ENCODE measurements at places on chromosomes 3 and 15.

DNA sequence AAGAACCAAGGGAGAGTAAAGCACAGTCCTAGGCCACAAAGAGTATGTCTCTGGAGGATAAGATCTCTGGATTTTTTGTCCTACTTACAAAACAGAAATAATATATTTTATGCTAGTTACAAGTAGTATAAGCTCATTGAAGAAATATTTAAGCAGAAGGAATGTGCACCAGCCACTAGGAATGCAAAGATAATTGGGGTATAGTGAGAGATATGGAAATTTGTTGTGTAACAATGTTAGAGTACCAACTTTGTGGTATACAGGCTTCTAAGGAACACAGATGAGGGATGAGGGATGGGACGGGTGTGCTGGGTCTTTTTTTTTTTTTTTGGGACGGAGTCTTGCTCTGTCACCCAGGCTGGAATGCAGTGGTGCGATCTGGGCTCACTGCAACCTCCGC is 26.5 kb downstream of the AKAP13 start:
- no peak for DNase-seq

GRCh38 chr15:31511707-31512310 is 185.2 kb downstream of the KLF13 start:
- DNase-seq, result no peak

DNA sequence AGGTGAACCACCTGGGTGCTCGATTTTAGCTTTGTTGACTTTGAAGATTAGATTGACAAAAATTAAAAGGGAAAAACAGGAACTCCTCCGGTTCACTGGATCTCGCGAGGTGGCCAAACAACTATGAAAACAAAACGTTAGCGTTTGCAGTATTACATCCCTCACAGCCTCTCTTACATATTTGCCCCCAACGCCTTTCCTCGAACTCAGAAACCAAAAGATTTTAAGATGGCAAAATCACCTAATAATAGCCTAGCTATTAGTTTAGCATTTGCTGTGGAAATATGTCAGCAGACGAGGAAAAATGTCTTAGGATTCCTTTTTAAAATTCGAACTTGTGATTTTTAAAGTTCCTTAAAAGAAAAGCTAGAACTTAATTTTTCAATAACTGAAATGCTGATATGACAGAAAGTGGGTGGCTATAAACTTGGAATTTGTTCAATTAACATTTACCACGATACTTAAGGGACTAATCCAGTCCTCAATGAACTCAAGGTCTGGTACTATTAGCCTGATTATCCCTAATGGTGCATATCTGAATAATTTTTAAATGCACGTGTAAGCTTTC is 491 bp upstream of the SENP7 start:
- DNase-seq, result no peak

DNA sequence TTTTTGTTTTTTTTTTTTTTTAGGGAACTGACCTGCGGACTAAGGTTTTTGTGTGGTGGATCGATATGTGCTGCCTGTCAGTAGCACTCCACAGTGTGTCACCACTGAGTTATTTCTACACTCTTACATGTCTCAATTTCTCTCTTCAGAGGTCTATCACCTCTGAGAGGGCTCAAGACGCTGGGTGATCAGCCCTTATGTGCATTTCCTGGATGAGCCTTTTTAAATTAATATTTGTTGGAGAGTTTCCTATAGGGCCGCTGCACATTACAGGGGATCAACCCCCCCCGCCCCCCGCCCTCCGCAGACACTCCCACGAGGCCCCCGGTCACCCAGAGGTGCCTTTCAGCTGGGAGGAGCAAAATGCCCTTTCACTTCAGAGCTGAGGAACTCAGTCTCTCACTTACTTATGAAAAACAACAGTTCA is 34.5 kb upstream of the AP4E1 start:
- no peak for DNase-seq

- no peak for DNase-seq
Observed at GRCh38 chr3:136992115-136992514, 34.3 kb downstream of the IL20RB start.

DNA sequence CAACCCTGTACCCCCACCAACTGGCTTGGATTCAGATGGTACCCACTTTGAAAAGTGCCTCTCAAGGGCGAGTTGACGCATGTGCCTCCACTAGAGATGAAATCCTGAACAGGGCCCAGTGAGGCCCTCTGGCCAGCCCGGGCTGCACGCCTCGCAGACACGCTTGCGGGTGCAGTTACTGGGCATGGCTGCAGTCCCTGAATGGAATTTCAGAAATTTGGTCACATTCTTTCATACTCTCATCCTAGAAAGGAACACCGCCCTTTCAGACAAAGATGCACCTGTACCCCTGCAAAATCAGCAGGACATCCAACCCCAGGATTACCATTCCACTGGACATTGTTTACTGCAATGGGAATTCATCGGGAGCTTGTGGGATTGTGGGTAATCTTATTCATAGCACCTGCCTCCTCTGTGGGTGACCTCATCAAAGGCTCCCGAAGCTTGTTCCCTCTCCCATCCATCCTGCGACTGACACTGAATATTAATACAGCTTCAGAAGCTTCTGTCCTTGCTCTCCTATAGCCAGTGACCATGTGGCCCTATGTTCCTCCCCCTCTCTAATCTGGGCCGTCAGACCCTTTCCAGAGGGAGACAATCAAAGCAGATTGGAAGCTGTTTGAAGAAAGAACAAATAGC is 42.5 kb upstream of the TPM1 start:
- DNase-seq, result no peak

GRCh38 chr3:106341087-106341486 is 472.3 kb upstream of the CBLB start:
- DNase-seq, result no peak

- no peak for DNase-seq
Observed at GRCh38 chr3:190012314-190012782, 108.3 kb downstream of the P3H2 start.

- DNase-seq, result no peak
Observed at GRCh38 chr3:39404943-39405686, 1.4 kb upstream of the RPSA start.

GRCh38 chr3:41162541-41162940 is 36.8 kb upstream of the CTNNB1 start:
- no peak for DNase-seq

DNA sequence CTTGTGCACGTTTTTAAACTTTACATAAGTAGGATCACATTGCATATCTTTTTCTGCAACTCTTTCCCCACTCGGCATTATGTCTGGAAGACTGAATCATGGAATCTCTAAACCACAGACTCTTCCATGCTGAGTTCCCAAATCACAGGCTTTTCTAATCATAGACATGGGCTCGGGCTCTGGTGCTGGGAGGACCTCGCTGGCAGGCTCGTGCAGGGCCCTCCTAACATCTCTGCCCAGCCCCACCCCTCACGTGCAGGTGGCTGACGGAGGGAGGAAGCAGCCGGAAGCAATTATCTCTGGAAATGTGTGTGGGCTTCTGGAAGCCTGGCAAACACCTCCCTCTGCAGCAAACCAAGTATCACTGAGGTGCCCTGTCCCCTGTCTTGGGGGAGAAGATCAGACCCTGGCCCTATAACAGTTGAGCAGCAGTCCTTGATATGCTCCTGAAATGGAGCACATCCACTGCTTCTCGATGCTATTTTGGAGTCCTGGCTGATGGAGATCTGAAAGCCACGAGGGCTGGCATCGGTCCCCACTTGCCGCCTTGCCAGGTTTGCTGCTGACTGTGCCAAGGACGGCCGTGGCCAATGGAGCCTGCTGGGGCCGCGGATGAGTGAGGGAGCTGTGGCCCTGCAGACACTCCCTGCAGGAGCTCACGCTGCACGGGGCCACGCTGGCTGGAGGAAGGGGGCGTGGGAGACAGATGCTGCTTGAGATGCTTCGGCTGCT is 4.4 kb upstream of the IQSEC1 start:
- no peak for DNase-seq

DNA sequence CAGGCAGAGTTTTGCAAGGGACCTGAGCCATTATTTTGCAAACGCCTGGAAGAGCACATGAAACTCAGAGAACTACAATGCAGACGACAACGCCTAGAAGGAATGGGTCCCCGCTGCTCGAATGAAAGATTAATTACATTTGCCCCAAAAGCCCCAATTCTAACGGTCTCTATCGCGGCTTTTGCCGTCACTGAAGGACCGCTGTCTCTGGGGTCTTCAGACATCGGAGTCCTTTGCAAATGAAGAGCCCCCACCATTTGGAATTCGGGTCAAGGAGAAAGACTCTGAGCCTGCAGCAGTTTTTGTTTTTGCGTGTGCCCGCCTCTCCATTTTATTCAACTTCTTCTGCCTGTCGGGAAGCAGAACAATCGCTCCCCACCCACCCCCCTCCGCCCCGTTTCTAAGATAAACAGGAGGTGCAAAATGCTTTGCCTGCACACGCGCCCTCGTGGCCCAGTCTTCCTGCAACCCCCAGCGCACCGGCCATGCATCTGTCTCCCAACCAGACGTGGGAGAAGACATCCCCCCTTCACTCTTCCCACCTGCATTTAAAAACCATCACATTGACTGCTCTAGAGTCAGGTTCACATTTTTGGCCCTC is 13.5 kb downstream of the SOX2 start:
- no peak for DNase-seq

All from esophagus muscularis mucosa (tissue), 4 donors.